Activated CD4-positive, alpha-beta memory T cell treated with anti-CD3 and anti-CD28 coated beads, Interleukin-2, amount 10 ng/mL, durations not matched to agents 7 days and 5 days (primary cell): ENCODE measurements at places on chromosomes 2 and 18. TPM values are rescaled to one million over a fixed set of nuclear protein-coding genes. Genes with fewer than 3 reads are reported as not detected.

DNA sequence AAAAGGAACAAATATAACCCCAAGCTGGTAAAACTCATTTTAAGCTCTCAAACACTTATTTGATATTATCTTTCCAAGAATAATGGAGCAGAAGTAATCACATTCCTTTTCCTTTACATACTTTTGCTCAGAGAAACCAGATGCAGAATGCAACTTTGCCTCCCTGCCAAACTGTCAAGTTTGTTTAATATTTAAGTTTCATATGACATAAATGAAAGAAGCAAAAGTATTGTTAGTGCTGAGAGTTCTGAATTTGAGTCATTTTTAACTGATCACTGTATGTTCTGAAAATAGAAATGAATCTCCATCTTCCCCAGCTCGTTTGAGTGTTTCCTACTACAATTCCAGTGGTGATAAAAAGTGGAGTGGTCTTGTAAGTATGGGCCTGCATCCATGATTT, 423.4 kb downstream of the PID1 start:
- H3K4me3 ChIP-seq: no peak overlapping the region

TLX2 gene
- total RNA-seq: 3.3 TPM

CFAP53 gene
- total RNA-seq: 0.50 TPM

GALM gene
- 97.4 TPM for total RNA-seq

PER2 gene
- total RNA-seq: 9.2 TPM
